Dorsolateral prefrontal cortex (tissue), 122 donors: ENCODE measurements at places on chromosomes 5 and 9.

DNA sequence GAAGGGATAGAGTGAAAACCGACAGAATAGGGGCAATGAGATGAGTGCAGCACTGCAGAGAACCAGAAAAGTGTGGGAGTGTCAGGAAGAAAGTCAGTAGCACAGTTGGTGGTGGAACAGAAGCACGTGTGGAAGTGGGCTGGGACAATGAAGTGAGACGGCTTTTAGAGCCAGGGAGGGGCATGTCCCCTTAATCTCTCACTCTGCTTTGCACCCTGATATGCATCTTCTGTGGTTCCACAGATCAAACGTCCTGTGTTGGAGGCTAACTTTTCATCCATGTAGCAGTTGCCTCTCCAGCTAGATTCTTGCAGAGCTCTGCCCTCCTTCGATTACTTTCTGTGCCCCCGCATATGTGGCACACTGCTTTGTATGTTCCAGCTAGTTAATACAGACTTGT, 163.6 kb downstream of the DOCK8 start:
- DNase-seq: no peak

DNA sequence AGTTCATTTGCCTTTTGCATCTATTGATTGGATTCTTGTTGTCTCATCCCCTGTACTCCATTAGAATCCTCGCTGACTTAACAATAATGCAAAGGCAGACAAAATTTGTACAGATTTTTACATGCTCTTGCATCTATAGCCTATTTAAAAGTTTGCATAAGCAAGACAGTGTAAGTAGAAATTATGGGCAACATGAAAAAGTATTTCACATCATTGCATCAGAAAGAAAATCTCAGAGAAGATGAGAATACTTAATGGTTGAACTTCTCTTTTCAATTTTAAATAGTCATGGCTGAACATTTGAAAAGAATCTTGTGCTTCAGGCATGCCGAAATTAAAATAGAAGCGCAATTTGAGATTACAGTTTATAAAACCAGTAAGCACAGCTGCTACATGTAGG, 226.4 kb downstream of the EFNA5 start:
- no peak for DNase-seq

- DNase-seq: no peak
Measured at GRCh38 chr9:129109537-129109903, 1.1 kb downstream of the CRAT start.

DNA sequence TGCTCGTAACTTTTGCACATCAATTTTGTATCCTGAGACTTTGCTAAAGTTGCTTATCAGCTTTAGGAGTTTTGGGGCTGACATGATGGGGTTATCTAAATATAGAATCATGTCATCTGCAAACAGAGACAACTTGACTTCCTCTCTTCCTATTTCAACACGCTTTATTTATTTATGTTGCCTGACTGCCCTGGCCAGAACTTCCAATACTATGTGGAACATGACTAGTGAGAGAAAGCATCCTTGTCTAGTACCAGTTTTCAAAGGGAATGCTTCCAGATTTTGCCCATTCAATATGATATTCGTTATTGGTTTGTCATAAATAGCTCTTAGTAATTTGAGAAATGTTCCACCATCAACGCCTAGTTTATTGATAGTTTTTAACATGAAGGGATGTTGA, 65.4 kb upstream of the CDH12 start:
- DNase-seq: no peak

GRCh38 chr5:73319036-73319435, 129.5 kb downstream of the FOXD1 start:
- DNase-seq: no peak

DNA sequence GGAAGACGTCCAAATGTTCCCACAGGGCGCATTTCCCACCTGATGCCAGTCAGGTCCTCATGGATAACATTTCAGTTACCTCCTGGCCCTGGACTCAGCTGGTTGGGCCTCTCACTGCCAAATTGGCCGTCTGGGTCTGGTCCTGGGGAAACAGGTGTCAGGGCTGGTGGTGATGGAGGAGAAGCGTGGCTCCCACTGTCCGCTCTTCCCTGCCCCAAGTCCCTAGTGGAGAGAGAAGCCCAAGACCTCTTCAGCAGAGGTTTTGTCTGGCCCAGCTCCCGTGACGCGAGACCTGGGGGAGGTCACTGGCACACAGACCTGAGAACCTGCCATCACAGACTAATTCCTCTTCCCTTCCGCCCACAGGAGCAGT, 27.8 kb upstream of the PRDM12 start:
- DNase-seq: no peak

- DNase-seq: no peak
Measured at GRCh38 chr5:138148811-138149210, 9.6 kb upstream of the NME5 start.

DNA sequence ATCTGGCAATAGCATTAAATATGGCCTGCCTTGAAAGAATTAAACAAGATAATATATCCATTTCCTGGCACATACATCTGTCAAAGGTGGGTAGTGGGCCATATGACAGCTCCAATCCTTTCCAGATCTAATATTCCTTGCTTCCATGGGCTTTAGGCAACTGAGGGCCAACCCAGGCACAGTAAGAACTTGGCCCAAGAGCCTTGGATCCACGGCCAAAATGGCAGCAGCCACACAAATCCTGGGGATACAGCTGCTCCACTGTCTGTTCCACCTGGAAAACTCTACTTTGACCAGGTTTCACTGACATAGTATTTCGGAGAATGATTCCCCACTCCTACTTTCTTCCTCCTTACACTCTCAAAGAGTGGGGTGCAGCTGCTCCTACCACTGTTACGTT, 13.3 kb downstream of the HAVCR1 start:
- no peak for DNase-seq

DNA sequence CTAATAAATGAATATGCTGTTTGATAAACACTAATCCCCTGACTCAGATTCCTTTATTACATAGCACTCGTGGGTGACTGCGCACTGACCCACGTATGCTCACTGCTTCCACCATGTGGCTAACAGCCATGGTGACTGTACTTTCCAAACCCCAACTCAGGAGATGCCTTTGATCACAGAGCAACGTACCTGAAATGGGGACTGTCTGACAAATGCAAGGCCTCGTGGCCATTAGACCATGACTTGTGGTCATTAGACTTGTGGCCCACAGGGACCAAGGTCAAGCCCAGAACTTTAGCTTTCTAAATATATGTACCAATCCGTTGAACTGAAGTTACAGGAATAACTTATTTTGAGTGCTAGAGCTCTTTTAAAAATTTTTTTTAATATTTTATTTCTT, 46.6 kb downstream of the CYFIP2 start:
- no peak for DNase-seq

DNA sequence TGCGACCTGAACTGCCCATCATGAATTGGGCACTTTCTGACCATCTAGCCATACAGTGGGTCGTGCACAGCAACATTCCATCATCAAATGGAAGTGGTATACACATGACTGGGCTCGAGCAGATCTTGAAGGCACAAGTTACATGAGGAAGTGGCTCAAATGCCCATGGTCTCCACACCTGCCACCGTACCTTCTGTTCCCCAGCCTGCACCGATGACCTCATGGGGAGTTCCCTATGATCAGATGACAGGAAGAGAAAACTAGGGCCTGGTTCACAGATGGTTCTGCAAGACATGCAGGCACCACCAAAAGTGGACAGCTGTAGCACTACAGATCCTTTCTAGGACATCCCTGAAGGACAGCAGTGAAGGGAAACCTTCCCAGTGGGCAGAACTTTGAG, 21.8 kb downstream of the MTMR12 start:
- DNase-seq: no peak

- no peak for DNase-seq
Measured at GRCh38 chr9:4894076-4894475, 91.0 kb upstream of the JAK2 start.

- no peak for DNase-seq
Measured at GRCh38 chr9:128020692-128021091, 39.9 kb upstream of the EEIG1 start.

DNA sequence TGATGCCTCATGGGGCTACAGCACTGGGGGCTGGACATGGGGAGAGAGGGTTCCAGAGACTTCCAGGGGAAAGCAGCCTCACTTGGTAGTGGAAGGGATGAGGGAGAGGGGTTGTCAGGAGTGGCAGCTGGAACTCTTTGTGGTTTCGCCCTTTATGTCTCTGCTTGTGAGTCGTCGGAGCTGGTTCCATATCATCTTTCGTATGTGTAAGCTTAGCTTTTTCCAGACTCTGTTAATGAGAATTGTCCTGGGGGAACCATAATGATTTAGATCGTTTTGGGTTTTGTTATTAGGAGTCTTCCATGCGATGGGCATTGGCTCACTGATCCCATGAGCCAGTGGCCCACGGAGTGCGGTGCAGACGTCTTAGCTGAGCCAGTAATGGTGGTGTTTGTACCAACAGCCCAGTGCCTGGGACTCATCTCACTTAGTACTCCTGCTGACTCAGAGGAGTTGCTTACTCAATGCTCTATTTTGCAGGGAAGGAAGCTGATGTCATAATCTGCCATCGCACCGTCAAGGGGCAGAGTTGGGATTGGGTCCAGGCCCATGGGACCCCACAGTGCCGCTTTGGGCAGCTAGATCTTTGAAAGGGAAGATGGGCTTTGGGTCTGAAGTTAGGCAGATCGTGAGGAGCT, 48.5 kb downstream of the NEK6 start:
- DNase-seq: no peak

DNA sequence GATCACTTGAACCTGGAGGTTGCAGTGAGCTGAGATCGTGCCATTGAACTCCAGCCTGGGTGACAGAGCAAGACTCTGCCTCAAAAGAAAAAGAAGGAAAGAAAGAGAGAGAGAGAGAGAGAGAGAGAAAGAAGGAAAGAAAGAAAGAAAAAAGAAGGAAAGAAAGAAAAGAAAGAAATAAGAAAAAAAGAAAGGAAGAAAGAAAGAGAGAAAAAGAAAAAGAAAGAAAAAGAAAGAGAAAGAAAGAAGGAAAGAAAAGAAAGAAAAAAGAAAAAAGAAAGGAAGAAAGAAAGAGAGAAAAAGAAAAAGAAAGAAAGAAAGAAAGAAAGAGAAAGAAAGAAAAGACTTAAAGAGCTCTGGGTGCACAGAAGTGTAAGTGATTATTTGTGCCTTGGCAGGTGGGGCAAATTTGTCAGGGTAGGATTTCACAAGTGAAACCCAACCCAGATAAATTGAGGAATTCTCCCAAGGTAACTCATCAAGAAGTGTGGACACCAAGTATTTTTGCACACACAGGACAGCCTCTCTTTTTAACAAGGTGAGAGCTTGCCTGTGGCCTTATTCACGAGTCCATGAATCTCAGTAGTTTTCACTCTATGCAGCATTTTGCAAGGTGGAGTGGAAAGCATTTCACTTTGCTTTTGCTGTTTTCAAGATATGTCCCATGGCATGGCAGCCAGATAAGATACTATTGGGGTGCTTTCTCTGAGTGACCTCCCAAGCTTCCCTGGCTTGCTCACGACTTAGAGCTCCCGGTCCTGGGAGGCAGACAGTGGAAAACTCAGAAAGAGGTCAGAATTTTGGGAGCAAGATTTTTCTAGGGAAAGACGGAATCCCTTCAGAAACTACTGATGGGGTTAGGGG, 57.8 kb downstream of the C9orf153 start:
- no peak for DNase-seq

DNA sequence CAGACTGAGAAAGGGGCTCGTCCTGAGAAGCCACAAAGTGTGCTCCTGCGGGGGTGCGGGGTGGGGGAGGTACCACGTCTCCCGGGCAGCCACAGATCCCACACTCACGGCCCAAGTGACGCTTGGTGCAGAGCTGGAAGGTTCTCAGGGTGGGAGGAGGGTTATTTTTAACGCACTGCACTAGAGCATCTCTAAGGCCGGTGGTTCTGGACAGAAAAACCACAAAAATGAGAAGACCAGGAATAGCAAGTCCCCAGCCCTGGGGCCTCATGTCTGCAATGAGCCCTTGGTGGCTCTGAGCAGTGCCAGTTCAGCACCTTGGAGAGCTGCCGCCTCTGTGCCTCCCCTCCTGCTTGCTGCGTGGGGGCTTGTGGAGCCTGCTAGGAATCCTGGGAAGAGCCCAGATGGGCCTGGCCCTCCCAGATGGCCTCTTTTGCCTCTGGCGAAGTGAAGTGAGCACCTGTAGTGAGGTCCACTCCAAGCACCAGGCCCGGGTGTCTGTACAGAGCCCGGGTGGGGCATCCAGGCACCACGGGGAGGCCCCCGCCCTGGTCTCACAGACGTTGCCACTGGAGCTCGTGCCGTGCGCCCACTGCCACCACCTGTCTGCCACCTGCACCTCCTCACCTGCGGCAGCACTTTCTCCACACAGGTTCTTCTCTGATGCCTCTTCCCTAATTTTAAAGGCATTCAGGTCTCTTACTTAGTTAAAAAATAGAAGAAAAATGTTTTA, 48.9 kb upstream of the CACNA1B start:
- peak; percentile 20 for DNase-seq

GRCh38 chr5:74433255-74433895, 207.2 kb downstream of the ENC1 start:
- DNase-seq: no peak
